ENCODE measurements at places on chromosomes 7 and 10. TPM values are rescaled to one million over a fixed set of nuclear protein-coding genes. Genes with fewer than 3 reads are reported as not detected.

DNA sequence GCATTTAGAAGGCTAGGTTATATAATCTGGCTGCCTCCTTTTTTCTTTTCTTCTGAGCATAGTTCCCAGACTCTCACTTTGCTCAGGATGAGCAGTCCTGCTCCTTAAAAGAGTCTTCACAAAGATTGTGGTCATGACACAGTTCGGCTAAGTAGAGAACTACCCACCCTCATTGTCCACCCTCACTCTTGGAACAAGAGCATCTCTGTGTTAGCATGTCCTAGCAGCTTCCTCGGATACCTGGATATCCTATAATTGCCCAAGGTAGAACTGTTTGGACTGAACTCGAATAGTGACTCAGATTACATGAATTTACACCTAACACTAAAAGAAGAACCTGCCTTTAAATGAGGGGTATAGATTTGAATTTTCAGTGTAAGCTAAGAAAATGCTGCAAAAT is 572.0 kb downstream of the SUGCT start:
- no peaks in the 10 kb centered on the region for H3K36me3 ChIP-seq
- no peak overlapping the region for H3K4me3 ChIP-seq
- H3K4me1 ChIP-seq, result no peaks in the 10 kb centered on the region
- DNase-seq, result no peak
- H3K27me3 ChIP-seq, result no peaks in the 10 kb centered on the region

GRCh38 chr7:42692621-42693020 is 219.2 kb downstream of the C7orf25 start:
- no peak overlapping the region for H3K27ac ChIP-seq
- DNase-seq, result no peak
- no peak overlapping the region for H3K4me3 ChIP-seq
- H3K36me3 ChIP-seq, result no peaks in the 10 kb centered on the region
- H3K27me3 ChIP-seq, result no peaks in the 10 kb centered on the region

GRCh38 chr10:75592791-75593643 is 161.6 kb downstream of the LRMDA start:
- H3K4me1 ChIP-seq, result peaks cover 23% of the 10 kb centered on the region
- no peaks in the 10 kb centered on the region for H3K27me3 ChIP-seq
- H3K27ac ChIP-seq, result peak overlapping the region; percentile 54
- H3K36me3 ChIP-seq, result no peaks in the 10 kb centered on the region
- no peak overlapping the region for H3K4me3 ChIP-seq

DNA sequence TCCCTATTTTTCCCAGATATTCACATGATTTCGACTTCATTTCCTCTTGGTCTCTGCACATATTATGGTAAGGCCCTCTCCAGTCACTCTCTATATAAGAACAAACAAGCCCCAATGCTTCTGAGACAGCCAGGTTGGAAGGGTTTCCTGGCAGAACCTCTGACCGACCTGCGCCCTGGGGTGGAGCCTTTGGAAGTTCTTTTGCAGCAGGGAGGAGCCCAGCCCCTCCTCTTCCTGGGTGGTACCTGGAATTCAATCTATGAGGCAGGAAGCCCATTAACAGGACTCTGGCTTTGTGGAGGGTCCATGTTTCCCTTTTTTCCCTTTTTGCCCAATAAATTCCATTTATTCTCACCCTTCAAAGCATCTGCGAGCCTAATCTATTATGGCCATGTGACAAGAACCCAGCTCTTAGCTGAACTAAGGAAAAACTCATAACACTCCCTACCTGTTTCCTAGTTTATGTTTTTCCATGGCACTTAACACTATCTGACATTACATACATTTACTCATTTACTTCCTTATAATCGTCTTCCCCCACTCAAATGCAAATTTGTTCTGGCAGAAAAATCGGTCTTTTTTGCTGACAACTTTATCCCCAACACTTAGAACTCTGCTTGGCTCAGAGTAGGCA is 92.5 kb upstream of the FRMD4A start:
- H3K27me3 ChIP-seq, result no peaks in the 10 kb centered on the region
- no peak overlapping the region for H3K27ac ChIP-seq
- DNase-seq, result no peak
- no peaks in the 10 kb centered on the region for H3K36me3 ChIP-seq
- H3K4me1 ChIP-seq, result no peaks in the 10 kb centered on the region

GRCh38 chr7:98251231-98251600 is 816 bp downstream of the TECPR1 start:
- H3K36me3 ChIP-seq, result no peaks in the 10 kb centered on the region
- no peak for DNase-seq
- H3K4me1 ChIP-seq, result peaks cover 20% of the 10 kb centered on the region

DNA sequence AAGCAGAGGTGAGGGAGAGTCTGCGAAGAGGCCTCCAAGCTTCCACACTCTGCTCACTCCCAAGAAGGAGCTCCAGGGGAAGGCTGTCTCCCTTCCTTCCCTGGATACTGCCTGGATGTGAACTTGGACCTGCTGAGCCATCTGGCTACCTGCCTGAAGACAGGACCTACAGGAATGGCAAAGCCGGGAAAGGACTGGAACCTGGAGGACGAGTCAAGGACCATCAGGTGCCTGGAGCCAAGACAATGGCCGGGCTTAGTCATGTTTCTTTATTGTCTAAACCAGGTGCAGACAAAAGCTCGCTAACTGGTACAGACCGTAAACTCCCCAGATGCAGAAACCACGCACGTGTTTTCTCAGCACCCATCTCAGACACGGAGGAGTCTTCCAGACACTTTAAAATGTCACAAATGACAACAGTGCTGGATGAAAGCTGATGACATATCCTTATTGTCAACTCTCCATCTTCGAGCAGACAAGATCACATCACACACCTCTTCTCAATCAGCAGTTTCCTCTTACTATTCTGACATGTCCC is 12.1 kb downstream of the ASB13 start:
- no peak overlapping the region for H3K4me3 ChIP-seq
- H3K4me1 ChIP-seq, result no peaks in the 10 kb centered on the region
- no peaks in the 10 kb centered on the region for H3K27me3 ChIP-seq
- H3K27ac ChIP-seq, result no peak overlapping the region
- no peaks in the 10 kb centered on the region for H3K36me3 ChIP-seq
- DNase-seq, result no peak

- no peak overlapping the region for H3K27ac ChIP-seq
- no peaks in the 10 kb centered on the region for H3K36me3 ChIP-seq
- DNase-seq, result no peak
- no peak overlapping the region for H3K4me3 ChIP-seq
- H3K4me1 ChIP-seq, result no peaks in the 10 kb centered on the region
Measured at GRCh38 chr10:54198051-54198450, 603.0 kb downstream of the PCDH15 start.

- DNase-seq, result peak; percentile 75
- H3K4me1 ChIP-seq, result peaks cover 14% of the 10 kb centered on the region
- H3K27me3 ChIP-seq, result no peaks in the 10 kb centered on the region
- no peak overlapping the region for H3K4me3 ChIP-seq
- no peaks in the 10 kb centered on the region for H3K36me3 ChIP-seq
Measured at GRCh38 chr7:135337977-135338550, 104.4 kb downstream of the STRA8 start.

The HECW1 gene
- total RNA-seq, result 4.7 TPM

The GIMAP2 gene
- total RNA-seq, result 32.4 TPM

The ABCB4 gene
- 4.3 TPM for total RNA-seq

The OR9A2 gene
- total RNA-seq, result not detected

The PYROXD2 gene
- total RNA-seq, result 11.5 TPM

The DHX32 gene
- 33.2 TPM for total RNA-seq

The PNLIPRP1 gene
- total RNA-seq, result not detected

The TMEM236 gene
- total RNA-seq, result 1.3 TPM

The AGBL3 gene
- total RNA-seq, result 5.0 TPM

The NACAD gene
- 0.54 TPM for total RNA-seq

The FGFR2 gene
- 132 TPM for total RNA-seq

The CYP3A7 gene
- not detected for total RNA-seq
